Right atrium auricular region (tissue), 2 donors: ENCODE measurements at places on chromosomes 3 and 15. TPM values are rescaled to one million over a fixed set of nuclear protein-coding genes. Genes with fewer than 3 reads are reported as not detected.
A peak's percentile ranks its signal among the peaks of the same experiment; 100 is the strongest.

DNA sequence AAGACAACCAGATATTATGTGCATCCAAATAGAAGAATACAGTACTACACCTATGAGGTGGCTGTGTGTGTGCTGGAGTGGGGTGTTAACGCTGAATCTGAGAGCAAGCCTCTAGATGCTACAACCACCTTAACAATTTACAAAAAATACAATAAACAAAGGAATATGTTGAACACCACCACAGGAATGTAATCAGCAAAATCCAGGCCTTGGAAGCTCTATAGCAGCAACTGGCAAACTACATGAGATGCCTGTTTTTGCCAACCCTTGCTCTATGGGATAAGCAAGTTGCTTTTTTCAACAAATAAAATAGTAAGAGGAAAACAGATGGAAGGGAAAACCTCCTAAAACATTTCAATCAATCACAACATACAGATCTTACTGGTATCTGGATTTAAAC is 23.9 kb downstream of the SLTM start:
- H3K4me1 ChIP-seq = no peaks in the 10 kb centered on the region
- H3K27ac ChIP-seq = no peak overlapping the region
- DNase-seq = no peak
- H3K27me3 ChIP-seq = no peaks in the 10 kb centered on the region

GRCh38 chr15:97929456-97930229 is 30.9 kb upstream of the ARRDC4 start:
- no peaks in the 10 kb centered on the region for H3K36me3 ChIP-seq
- DNase-seq = no peak
- H3K27ac ChIP-seq = no peak overlapping the region
- H3K27me3 ChIP-seq = no peaks in the 10 kb centered on the region

- H3K4me3 ChIP-seq = peak overlapping the region; percentile 77
- H3K36me3 ChIP-seq = no peaks in the 10 kb centered on the region
- H3K27ac ChIP-seq = peak overlapping the region; percentile 97
- DNase-seq = no peak
- H3K4me1 ChIP-seq = no peaks in the 10 kb centered on the region
Observed at GRCh38 chr3:66035763-66036477, 2.8 kb downstream of the MAGI1 start.

GRCh38 chr15:37397266-37398022 is 297.1 kb upstream of the MEIS2 start:
- no peaks in the 10 kb centered on the region for H3K4me1 ChIP-seq
- H3K27ac ChIP-seq = no peak overlapping the region
- no peak for DNase-seq
- H3K27me3 ChIP-seq = no peaks in the 10 kb centered on the region
- no peak overlapping the region for H3K4me3 ChIP-seq

- peaks cover 9% of the 10 kb centered on the region for H3K4me1 ChIP-seq
- H3K4me3 ChIP-seq = no peak overlapping the region
- peak; percentile 63 for DNase-seq
Observed at GRCh38 chr3:197151580-197151979, 122.0 kb upstream of the MELTF start.

DNA sequence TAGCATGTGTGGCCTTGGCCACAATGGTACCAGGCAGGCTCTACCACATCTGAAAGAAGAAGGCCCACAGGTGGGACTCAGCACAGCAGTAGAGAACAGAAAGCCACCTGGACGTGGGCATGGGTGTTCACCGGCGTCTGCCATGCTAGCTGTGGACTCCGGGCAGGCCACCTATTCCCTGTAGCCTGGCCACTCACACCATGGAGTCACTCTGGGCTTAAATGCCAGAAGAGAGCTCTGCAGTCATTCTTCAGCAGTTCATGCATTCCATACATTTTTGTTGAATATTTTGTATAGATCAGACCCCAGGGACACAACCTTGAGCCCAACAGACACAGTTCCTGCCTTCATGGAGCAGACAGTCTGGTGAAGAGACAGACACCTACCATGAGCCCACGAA is 138.6 kb downstream of the SRGAP3 start:
- no peak for DNase-seq
- no peak overlapping the region for H3K27ac ChIP-seq
- H3K4me3 ChIP-seq = no peak overlapping the region
- H3K27me3 ChIP-seq = no peaks in the 10 kb centered on the region

DNA sequence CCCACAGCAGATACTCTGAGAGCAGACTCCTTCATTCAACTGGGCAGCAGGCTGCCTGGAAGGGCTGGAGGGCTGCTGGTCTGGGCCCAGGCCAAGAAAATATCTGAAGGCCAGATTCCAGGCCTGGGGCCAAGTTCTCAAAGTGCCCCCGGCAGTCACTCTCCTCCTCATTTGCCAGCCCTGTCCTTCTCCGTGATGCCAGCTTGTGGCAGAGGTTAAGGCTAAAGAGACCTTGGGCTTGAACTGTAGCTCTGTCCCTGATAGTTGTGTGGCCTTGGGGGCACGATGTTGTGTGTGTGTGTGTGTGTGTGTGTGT is 39.0 kb downstream of the FAM3D start:
- peak overlapping the region; percentile 29 for H3K27ac ChIP-seq
- no peaks in the 10 kb centered on the region for H3K4me1 ChIP-seq
- no peaks in the 10 kb centered on the region for H3K27me3 ChIP-seq
- H3K4me3 ChIP-seq = no peak overlapping the region
- DNase-seq = no peak
- no peaks in the 10 kb centered on the region for H3K36me3 ChIP-seq

- no peak overlapping the region for H3K27ac ChIP-seq
- H3K36me3 ChIP-seq = no peaks in the 10 kb centered on the region
- H3K4me3 ChIP-seq = no peak overlapping the region
- no peak for DNase-seq
Observed at GRCh38 chr3:187828579-187829452, 83.5 kb upstream of the BCL6 start.

GRCh38 chr3:100966049-100966491 is 27.2 kb downstream of the ABI3BP start:
- H3K4me3 ChIP-seq = no peak overlapping the region
- no peaks in the 10 kb centered on the region for H3K4me1 ChIP-seq
- no peaks in the 10 kb centered on the region for H3K36me3 ChIP-seq
- H3K27ac ChIP-seq = peak overlapping the region; percentile 21
- no peaks in the 10 kb centered on the region for H3K27me3 ChIP-seq

GRCh38 chr3:3200632-3201212 is 21.2 kb upstream of the CRBN start:
- H3K36me3 ChIP-seq = no peaks in the 10 kb centered on the region
- no peak overlapping the region for H3K4me3 ChIP-seq
- no peaks in the 10 kb centered on the region for H3K27me3 ChIP-seq
- no peak overlapping the region for H3K27ac ChIP-seq

DNA sequence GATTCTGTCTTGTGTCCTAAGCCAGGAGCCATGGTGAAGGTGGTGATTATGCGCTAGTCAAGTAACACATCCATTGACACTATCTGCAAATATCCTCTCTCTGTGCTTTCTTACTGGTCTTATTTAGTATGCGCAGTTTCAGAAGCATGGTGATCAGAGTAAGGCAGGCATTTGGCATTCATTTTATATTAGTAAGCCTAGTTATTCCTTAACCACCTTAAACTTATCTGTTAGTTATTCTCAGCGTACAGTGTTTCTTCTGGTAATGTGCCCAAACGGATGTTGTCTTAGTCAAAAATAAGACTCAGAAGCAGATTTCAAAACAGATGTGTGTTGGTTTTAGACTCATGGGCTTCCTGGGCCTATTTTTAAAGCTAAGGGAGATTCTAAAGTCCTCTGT is 329.2 kb downstream of the GRM7 start:
- no peaks in the 10 kb centered on the region for H3K36me3 ChIP-seq
- H3K4me1 ChIP-seq = no peaks in the 10 kb centered on the region
- H3K27ac ChIP-seq = no peak overlapping the region
- no peak overlapping the region for H3K4me3 ChIP-seq

DNA sequence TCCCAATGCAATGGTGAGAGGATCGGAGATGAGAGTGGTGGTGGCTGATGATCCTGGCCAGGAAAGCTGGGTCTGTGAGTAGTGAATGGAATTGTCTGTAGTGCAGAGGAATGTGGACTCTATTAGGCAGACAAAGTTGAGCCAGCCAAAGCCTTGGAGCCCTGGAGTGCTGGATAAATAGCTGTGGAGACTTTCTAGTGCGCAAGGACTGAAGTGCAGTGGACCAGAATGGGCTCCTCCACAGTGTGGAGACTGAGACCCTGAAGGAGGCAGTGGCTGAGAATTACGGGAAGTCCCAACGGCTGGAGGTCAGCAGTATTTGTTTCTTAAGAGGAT is 874 bp downstream of the ZNF662 start:
- DNase-seq = no peak
- peaks cover 23% of the 10 kb centered on the region for H3K36me3 ChIP-seq
- no peaks in the 10 kb centered on the region for H3K4me1 ChIP-seq
- H3K4me3 ChIP-seq = peak overlapping the region; percentile 65
- no peak overlapping the region for H3K27ac ChIP-seq

GRCh38 chr3:67940210-67940952 is 286.0 kb upstream of the SUCLG2 start:
- H3K27ac ChIP-seq = peak overlapping the region; percentile 49
- H3K27me3 ChIP-seq = no peaks in the 10 kb centered on the region
- H3K4me3 ChIP-seq = no peak overlapping the region
- no peaks in the 10 kb centered on the region for H3K4me1 ChIP-seq
- DNase-seq = peak; percentile 63

DNA sequence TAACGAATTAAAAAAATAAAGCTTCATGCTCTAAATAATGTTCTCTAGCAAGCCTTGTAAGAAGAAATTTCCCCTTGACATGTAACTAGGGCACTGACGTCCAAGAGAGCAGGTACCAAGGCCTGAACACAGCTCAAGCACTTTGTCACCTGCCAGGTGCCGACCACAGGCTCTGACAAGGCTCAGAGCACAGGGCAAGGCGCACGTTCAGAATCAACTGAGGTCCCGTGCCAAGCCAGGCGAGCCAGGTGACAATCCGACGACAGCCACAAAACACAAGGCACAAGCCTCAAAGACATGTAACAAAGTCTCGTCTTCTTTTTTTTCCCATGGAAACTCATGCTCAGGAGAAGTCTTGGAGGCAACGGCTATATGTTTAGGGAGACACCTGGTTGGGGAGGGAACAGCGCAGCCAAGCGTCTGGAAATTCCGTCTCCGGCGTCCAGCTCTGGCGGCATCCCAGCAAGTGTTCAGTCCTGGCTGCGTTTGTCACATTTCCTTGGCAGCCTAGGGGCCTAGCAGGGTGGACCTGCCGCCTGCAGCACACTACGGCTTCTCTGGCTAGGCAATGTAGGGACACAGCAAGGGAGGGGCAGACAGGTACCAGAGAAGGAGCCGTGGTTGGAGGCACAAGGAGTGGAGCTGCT is 76.7 kb downstream of the ADAMTS17 start:
- peaks cover 11% of the 10 kb centered on the region for H3K4me1 ChIP-seq
- DNase-seq = peak; percentile 57
- H3K36me3 ChIP-seq = no peaks in the 10 kb centered on the region
- H3K4me3 ChIP-seq = no peak overlapping the region

- no peak for DNase-seq
- no peaks in the 10 kb centered on the region for H3K27me3 ChIP-seq
- H3K4me1 ChIP-seq = no peaks in the 10 kb centered on the region
- H3K4me3 ChIP-seq = no peak overlapping the region
- H3K36me3 ChIP-seq = no peaks in the 10 kb centered on the region
Observed at GRCh38 chr3:117407317-117407716, 697.7 kb downstream of the TUSC7 start.

- no peak overlapping the region for H3K4me3 ChIP-seq
- H3K27ac ChIP-seq = no peak overlapping the region
- no peak for DNase-seq
- H3K27me3 ChIP-seq = no peaks in the 10 kb centered on the region
- peaks cover 29% of the 10 kb centered on the region for H3K36me3 ChIP-seq
Observed at GRCh38 chr3:171695426-171695825, 114.9 kb downstream of the PLD1 start.

DNA sequence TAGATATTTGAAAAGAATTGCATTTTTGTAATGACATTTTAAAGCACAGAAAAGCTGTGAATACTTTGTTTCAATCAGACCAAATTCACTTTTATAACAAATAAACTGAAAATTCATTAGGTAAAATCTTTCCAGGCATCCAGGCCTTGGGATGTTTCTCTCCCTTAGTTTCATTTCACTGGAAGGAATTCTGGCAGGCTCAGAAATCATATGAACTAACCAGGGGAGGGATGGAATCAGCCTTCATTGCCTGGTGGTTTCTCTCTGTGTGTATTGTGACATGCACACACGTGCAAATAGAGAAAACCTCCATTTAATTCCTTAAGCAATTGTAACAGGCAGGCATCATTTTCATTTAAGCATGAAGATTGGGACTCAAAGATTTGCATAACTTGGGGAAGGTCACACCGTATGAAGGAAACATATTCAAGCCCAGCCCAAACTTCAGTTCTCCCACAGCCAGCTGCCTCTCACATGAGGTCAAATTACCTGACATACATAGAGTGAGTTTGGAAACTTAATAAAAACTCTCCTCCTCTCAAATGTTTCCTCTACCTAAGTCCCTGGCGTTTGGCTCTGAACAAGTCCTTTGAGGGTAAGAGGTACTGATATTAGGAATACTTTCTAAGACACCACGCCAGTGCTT is 376.1 kb upstream of the MCTP2 start:
- no peak for DNase-seq
- no peaks in the 10 kb centered on the region for H3K36me3 ChIP-seq
- no peak overlapping the region for H3K4me3 ChIP-seq
- no peaks in the 10 kb centered on the region for H3K4me1 ChIP-seq
- no peaks in the 10 kb centered on the region for H3K27me3 ChIP-seq

- no peaks in the 10 kb centered on the region for H3K36me3 ChIP-seq
- no peak for DNase-seq
- peak overlapping the region; percentile 72 for H3K4me3 ChIP-seq
- H3K27ac ChIP-seq = peak overlapping the region; percentile 86
- H3K4me1 ChIP-seq = peaks cover 24% of the 10 kb centered on the region
Observed at GRCh38 chr3:31980530-31981205, 394 bp downstream of the OSBPL10 start.

GRCh38 chr3:122406198-122406597 is 9.7 kb downstream of the WDR5B start:
- H3K27me3 ChIP-seq = no peaks in the 10 kb centered on the region
- H3K4me1 ChIP-seq = no peaks in the 10 kb centered on the region
- H3K36me3 ChIP-seq = peaks cover 70% of the 10 kb centered on the region
- no peak for DNase-seq
- H3K27ac ChIP-seq = no peak overlapping the region
- no peak overlapping the region for H3K4me3 ChIP-seq

DNA sequence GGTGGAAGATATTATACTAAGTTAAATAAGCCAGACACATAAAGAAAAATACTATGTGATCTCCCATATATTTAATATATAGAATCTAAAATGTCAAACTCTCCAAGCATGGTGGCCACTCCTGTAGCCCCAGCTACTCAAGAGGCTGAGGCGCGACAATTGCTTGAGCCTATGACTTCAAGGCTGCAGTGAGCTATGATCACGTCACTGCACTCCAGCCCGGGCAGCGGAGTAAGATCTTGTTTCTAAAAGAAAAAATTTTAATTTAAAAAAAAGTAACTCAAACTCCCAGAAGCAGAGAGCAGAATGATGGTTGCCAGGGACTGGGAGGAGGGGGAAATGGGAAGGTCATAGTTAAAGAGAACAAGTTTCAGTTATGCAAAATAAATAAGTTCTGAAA is 13.3 kb downstream of the RAB27A start:
- H3K27ac ChIP-seq = no peak overlapping the region
- H3K27me3 ChIP-seq = no peaks in the 10 kb centered on the region
- no peaks in the 10 kb centered on the region for H3K36me3 ChIP-seq
- no peaks in the 10 kb centered on the region for H3K4me1 ChIP-seq

Gene GOLGA6L4
- total RNA-seq = 0.94 TPM

Gene ALPK3
- 51.0 TPM for total RNA-seq

Gene HRG
- not detected for total RNA-seq

Gene TMCO5A
- total RNA-seq = not detected

Gene IGF2BP2
- total RNA-seq = 19.2 TPM
